ENCODE measurements at places on chromosomes 3 and 15.

GRCh38 chr3:51692980-51693395, 13.9 kb upstream of the GRM2 start:
- no peak for DNase-seq

- no peak for DNase-seq
Observed at GRCh38 chr3:115022835-115023398, 124.2 kb downstream of the ZBTB20 start.

GRCh38 chr15:27884726-27885125, 214.4 kb downstream of the OCA2 start:
- DNase-seq, result no peak

GRCh38 chr3:54257125-54257720, 134.9 kb downstream of the CACNA2D3 start:
- DNase-seq, result no peak

- no peak for DNase-seq
Observed at GRCh38 chr3:48399387-48400172, 27.6 kb downstream of the FBXW12 start.
